ENCODE measurements at places on chromosomes 5 and 9. TPM values are rescaled to one million over a fixed set of nuclear protein-coding genes. Genes with fewer than 3 reads are reported as not detected.

The MEIKIN gene
- not detected for total RNA-seq

The RC3H2 gene
- 52.7 TPM for total RNA-seq

The PCDHGA3 gene
- 0.49 TPM for total RNA-seq

The GCNT1 gene
- 86.3 TPM for total RNA-seq

GRCh38 chr9:91062281-91062680 is 260.7 kb downstream of the SYK start:
- DNase-seq, result no peak

- no peak for DNase-seq
Measured at GRCh38 chr5:137899493-137899892, 10.2 kb downstream of the PKD2L2 start.

GRCh38 chr5:96881511-96882115 is 5.3 kb downstream of the ERAP2 start:
- peak; percentile 88 for DNase-seq

GRCh38 chr9:93906195-93906880 is 48.8 kb downstream of the BARX1 start:
- no peak for DNase-seq

DNA sequence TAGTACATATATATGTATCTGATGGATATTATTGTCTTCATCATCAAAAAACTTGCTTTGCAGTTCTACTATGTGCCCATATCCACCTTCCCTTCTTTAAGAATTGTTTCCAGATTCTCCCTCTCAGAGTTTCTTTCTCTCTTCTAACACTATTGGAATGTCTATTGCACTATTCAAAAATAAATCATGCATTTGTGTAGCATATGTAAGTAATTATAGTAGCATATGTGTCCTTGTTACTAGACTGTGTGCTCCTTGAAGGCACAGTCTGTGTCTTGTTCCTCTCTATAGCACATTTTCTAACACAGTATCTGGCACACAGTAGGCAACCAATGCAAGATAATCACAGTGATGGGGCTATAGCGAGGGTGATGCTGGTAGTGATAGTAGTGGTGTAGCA is 43.4 kb upstream of the TRIM32 start:
- no peak for DNase-seq

DNA sequence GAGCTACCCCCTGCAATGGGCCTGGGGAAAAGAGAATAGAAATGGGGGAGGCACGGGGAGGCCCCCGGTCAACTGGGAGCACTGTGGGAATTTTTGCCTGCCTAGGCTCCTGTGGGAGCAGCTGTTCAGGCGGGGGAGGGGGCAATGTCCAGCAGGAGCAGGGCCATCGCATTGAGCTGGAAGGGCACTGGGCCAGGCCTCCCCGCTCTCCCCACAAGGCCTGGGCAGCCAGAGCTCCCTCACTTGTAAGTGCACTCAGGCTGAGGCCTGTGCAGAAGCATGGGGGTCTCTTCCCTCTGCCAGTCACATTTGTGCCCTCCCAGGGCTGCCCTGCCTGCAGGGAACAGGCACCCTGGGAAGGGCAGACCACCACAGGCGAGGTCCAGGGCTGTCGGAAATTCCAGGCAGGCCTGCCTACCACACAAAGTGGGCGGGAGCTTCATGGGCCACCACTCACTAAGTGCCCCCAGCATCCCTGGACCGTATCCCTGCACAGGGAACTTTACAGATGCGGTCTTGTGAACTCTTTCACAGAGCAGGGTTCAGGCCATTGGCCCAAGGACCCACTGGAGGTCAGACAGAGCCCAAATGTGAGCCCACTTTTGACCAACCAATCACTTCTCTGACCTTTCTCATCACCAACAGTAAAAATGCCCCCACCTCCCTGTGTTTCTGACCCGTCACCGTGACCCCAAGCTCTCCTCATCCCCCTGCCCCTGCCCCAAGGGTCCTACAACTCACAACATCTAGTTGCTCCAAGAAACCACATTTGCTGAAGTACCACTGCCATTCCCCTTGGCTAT is 1.0 kb upstream of the CFAP157 start:
- no peak for DNase-seq

- DNase-seq, result no peak
Measured at GRCh38 chr5:142736247-142736632, 33.9 kb upstream of the ARHGAP26 start.
